NCI-H345 (cell line): ENCODE measurements at places on chromosomes 7 and 10.

DNA sequence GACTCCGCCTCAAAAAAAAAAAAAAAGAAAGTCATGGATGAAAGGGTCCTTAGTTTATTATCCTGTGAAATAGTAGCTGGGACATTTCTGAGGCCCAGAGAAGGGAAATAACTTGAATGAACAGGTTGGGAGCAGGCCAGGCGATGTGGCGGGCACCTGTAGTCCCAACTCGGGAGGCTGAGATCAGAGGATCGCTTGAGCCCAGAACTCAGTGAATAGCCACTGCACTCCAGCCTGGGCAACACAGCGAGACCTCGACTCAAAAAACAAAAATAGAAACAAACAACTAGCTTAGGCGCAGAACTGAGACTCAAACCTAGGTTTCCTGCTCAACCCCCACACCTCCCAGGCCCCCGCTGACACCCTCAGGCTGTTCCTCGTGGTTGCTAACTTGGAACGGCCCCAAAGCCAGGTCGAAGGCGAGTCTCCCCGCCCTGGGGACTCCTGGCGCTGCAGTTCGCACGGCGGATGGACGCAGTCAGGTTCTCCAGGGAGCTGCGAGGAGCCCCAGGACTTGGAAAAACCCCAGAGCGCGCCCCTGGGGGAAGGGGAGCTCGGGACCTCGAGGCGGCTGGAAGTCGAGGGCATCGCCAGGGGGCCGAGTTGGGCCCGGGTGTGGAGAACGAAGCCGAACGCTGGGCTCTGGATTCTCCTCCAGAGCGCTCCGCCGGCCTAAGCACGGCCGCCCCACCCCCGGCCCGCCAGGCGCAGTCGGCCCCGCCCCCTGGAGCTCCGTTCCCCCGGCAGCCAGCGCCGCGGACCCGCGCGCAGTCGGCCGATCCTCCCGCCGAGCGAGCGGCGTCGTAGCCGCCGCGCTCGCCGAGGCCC, at the start of gene STOX1:
TSS of gene STOX1 (plus strand) at position 768 of the 828 bp plus-strand sequence. CDS start 93 bp downstream, outside the sequence.
- DNase-seq: peak; percentile 40

GRCh38 chr7:84847790-84848189, 339.1 kb downstream of the SEMA3D start:
- DNase-seq: no peak

GRCh38 chr7:55912748-55913158, 25.5 kb downstream of the ZNF713 start:
- DNase-seq: no peak

- peak; percentile 66 for DNase-seq
These were observed 189.9 kb downstream of the HERPUD2 start for GRCh38 chr7:35505066-35505465.

GRCh38 chr7:77783111-77783510, 15.1 kb downstream of the TMEM60 start:
- no peak for DNase-seq

GRCh38 chr7:150351587-150352194, 10.3 kb upstream of the RARRES2 start:
- DNase-seq: no peak

GRCh38 chr7:128831178-128831993, 1.2 kb downstream of the FLNC start:
- no peak for DNase-seq

- no peak for DNase-seq
These were observed 29.4 kb downstream of the ENTPD1 start for GRCh38 chr10:95785317-95785716.

DNA sequence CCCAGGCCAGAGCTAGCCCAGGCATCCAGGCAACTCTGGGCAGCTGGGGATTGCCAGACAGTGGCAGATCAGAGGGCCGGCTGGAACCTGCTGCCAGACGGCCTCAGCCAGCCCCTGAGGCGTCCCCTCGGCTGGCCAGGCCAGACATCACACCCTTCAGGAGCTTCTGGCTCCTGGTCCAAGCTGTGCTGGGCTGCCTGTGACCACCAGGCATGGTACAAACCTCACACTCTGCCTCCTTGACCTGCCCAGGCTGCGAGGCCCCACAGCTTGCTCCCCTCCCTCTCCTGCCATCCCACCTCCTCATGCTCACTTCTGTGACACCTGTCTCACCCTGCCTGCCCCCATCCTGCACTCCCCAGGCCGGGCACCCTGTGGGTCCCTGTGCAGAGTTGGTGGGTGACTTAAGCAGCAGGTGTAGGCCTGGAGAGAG, 5.7 kb downstream of the DEPP1 start:
- no peak for DNase-seq

DNA sequence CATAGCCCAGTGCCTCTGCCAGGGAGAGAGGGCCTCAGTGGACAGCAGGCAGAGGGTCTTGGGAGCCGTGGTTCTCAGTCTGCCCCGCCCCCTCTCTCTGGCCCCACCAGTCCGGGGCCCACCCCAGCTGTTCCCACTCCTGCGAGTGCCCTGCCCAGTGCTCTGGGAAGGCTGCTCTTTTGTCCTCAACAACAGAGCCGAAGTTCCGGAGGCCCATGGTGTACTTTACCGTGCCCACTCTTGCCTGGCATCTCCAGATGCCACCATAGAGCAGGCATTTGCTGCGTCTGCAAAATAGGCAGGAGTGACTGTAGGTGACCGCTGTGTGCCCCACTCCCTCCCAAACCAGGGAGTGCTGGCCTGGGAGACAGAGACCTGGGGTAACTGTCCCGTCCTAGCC, 29.3 kb upstream of the PCBD1 start:
- no peak for DNase-seq

- no peak for DNase-seq
These were observed 68.9 kb downstream of the CD36 start for GRCh38 chr7:80707318-80707717.

DNA sequence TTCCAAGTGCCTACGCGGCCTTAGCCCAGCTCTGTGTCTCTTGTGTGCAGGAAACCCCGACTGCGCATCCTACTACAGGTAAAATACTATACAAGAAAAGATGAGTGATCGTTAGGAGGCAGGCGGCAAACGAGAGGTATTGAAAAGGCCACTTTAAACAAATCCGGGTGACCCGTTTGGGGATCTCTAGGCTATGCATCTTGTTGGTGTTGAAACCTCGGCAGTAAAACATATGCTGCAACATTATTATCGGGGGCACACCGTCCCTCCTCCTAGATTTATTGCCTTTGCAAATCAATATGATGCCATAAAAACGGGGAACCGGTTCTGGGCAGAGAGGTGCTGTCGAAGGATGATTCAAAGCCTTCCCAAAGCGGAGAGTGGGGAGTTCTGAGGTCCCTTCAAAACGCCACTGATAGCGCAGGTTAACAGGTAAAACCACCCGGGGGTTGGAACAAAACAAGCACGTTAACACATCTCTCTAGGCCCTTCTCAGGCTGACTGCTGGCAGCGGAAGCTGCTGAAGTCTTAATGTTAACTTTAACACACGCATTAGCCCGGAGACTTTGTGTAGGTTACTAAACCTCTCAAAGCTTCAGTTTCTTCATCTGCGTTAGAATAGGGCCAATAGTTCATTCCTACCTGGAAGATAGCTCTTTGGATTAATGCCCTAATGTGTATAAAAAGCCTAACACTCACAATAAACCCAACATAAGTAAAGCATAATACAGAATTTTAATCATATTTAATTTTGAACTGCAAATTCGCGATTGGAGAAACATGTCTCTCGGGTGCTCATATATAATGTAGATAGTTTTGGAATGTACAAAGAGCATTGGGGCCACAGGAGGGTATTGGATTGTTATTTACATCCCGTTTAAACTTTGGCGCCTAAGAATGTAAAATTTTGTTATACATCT, 2.6 kb upstream of the TBX20 start:
- no peak for DNase-seq

DNA sequence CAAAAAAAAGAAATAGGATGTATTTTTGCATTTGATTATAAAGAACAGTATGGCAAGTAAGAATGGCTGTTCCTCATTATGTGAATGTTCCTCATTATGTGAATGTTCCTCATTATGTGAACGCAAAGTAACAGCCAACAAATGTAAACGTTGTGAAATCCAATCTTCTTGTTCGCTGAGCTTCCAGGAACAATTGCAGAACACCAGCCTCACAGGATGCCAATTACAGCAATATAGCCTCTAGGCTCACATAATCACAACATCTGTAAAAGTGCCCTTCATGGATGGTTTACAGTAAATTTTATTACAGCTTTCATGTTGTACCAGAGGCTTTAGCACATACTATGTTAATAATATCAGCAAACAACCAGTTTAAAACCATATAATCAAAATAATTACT, 71.6 kb downstream of the THSD7A start:
- peak; percentile 81 for DNase-seq

DNA sequence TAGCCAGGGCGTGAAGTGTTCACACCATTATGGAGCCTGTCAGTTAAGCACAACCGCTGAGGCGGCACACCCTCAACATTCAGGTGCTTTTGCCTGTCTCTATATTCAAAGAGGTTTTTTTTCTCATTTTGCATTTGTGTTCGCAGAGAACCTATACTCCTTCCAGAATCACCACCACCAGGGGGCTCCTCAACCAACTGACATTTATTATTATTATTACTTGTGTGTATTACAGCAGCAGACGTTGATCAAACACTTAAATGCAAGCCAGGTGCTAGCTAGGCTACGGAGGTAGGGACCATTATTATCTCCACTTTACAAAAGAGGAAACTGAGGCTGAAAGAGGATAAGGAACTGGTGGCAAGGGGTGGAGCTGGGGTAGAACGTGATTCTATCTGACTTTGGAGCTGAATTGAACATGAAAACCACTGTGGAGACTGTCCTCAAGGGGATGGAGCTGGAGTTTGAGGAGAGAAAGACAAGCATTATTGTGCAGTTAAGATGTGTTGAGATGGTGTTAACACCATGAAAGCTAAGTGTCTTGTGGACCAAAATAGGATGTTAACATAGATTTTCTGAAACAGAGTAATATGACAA, 133.8 kb upstream of the PLXNA4 start:
- no peak for DNase-seq

DNA sequence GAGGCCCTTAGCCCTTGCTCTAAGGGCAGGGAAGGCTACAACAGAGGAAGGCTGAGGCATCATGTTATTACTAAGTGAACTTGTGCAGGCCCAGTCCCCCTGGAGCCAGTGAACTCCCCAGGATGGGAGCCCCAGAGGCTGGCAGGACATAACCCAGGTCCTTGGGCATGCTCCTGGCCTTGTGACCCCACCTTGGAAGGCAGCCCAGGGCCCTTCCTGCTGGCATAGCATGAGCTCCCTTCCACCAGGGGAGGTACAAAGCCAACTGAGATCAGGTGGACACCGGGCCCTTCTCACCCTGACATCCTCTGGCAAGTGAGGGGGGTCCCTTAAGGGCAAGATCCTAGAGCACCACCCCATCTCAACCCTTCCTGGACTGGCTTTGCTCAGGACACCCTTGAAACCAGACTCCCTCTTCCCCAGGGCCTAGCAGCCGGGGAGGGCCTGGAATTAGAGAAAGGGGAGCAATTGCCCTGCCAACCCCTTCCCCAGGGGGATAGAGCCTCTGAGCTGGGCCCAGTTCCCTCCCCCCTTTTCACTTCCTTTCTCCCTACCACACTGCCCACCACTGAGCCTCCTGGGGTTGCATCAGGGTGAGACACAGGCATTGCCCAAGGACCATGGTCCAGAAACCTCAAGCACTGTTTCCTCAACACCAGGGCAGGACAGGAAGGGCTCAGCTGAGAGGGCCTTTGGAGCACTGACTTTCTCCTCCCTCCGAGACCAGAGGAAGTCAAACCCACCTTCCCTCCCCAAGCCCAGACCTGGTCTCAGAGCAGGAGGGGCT, 1.8 kb upstream of the VSIR start:
- DNase-seq: no peak

DNA sequence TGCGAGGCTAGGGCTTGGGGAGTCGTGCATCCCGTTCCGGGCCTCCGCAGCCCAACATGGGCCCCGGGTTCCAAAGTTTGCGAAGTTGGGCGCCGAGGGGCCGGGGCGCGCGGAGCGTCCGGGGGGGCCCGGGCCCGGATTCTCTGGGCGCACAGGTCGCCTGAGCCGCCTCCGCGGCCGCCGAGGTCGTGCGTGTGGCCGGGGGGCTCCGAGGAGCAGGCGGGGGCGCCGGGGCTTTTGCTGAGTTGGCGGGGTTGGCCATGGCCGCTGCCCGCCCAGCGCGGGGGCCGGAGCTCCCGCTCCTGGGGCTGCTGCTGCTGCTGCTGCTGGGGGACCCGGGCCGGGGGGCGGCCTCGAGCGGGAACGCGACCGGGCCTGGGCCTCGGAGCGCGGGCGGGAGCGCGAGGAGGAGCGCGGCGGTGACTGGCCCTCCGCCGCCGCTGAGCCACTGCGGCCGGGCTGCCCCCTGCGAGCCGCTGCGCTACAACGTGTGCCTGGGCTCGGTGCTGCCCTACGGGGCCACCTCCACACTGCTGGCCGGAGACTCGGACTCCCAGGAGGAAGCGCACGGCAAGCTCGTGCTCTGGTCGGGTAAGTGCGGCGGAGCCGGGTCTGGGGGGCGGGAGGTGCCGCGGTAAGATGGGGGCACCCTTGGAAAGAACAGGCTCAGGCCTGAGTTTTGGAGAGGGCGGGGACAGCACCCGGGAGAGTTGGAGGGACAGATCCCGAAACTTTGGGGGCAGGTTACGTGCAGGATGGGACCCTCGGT, 643 bp downstream of the SMO start:
- no peak for DNase-seq

DNA sequence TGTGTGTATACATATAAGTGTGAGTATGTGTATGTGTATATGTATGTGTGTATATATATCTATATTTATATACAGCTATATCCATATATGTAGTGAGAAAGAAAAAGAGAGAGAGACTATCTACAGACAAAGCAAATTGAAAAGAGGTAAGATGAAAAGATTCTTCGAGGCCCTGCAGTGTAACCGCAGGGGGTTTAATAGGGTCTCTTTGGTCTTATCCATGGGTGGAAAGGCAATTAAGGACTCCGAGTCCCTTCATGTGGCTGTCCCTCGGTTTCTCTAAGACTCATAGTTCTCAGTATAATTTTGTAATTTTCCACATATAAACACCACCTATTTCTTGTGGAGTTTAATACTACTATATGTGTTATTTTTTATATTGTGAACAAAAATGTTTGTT, 50.6 kb upstream of the JAZF1 start:
- DNase-seq: no peak

DNA sequence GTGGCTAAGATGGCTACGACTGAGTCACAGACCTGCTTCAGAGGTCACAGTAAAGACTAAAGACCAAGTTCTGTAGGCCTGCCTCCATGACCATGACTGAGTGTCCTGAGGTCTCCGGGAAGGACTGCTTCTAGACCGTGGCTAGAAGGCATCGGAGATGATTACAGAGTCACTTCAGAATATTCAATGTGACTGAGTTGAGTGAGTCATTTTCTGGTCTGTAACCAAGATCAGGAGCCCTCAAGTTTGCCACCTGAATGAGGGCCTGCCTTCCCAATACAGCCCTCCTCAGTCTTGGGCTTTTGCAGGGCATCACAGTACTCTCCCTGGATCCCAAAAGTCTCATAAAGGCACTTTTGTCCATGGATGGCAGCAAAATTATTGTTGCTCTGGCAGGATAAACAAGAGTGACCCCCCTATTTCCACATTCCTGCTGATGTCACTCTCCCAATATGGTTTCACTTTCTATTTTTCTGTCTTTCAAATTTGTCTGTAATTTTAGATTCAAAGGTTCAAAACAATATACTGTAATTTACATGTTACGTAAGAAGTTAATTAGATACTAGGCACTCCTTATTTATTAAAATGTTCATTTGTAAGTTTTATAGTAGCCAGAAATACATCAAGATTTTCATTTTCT, 47.7 kb upstream of the ZNF92 start:
- no peak for DNase-seq
